Cardiac muscle cell (in vitro differentiated cells and primary cell): ENCODE measurements at places on chromosomes 16 and 17. TPM values are rescaled to one million over a fixed set of nuclear protein-coding genes. Genes with fewer than 3 reads are reported as not detected.

DNA sequence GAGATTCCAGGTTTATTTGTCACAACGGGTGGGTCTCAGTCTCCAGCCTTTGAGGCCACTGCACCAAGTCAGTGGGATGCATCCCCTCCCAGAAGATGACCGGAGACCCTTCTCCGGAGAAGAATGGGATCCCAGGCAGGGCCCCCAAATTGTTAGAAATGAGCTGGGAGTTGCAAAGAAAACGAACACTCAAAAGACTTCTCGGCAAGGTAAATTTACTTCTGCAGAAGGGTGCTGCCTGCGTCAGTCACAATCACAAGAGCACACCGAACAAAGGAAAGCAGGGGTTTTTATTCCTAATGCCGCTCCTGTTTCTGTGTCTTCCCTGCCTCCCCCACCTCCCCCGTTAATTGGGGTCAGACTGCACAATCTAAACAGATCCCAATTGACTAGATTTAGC is 61.4 kb downstream of the ATF7IP2 start:
- DNase-seq: no peak

DNA sequence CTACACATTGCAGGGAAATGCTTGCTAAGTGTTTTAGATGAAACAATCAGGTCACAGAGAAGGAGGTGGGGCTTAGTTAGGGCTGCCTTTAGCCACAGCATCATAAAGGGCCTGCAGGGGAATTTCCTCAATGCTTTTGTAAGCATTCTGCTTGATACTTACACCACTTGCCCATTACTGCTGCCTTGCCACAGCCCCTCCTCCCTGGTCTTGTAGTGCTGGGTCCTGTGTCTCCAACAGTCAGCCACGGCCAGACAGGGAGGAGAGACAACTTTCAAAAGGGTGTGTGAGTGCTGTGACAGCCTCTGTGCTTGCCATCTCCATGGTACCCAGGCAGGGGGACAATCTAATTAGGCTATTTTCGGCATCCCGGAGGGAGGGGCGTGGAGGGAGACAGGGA is 111.2 kb downstream of the SHISA9 start:
- peak; percentile 54 for DNase-seq

DNA sequence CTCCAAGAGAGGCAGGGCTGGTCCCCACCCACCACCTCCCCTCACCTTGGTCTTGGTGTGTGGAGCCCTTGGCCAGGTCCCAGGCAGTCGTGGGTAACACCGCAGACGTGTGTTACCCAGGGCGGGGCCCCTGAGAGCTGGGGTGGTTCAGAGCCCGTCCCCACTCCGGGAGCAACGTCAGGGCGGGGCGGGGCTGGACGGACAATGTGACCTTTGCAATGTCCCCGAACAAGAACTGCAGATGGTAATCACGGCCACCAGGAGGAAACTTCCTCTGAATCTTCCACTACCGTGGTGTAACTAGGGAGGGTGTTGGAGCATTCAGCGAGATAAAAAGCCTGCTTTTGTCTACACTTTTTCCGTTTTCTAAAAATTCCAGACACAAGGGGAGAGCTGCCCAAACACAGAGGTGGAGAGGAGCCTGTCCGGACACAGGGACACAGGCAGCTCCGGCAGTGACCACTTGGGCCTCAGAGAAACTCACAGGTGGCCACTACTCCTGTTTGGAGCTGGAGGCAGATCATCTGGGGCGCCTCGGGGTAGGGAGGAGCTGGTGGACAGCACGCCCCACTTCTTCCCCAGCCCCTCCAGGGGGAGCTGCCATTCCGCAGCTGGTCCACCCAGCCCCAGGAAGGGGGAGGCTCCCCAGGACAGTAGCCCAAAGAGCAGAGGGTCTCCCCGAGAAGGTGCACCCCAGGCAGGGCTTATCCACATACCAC is 14.2 kb upstream of the SLC38A10 start:
- peak; percentile 60 for DNase-seq

DNA sequence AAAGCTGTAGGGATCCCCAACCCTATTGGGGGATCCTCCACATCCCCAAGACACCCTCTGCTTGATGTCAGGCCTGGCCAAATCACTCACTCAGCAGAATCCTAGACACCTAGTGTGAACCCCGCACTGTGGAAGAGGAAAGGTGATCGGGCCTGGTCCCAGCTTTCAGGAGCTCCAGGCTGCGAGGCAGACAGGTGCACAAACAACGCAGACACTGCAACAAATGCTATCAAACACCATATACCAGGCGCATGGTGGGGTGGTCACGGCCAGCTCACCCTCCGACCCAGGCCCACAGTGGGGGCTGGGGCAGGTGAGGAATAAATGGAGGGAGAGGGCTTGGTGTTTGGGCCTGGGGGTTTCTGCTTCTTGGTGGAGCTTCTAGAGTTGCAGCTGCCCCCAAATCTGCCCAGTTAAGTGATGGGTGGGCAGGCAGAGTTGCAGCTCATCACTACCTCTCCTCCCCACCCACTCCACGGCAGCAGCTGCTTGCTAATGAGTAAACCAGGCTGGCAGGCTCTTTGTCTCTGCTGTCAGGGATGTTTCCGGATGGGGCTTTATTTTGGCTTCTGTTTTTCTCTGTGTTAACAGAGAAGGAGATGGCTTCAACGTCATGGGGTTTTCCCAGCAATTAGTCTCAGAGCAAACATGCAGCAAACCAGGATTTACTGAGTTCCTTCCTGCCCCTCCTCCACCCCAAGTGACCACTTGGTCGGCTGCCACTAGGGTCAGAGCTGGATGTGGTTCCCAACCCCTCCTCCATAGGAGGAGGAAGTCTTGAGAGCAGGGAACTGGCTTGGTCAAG is 46.6 kb downstream of the PECAM1 start:
- DNase-seq: no peak

GRCh38 chr16:48790151-48790550 is 180.2 kb upstream of the N4BP1 start:
- DNase-seq: no peak

DNA sequence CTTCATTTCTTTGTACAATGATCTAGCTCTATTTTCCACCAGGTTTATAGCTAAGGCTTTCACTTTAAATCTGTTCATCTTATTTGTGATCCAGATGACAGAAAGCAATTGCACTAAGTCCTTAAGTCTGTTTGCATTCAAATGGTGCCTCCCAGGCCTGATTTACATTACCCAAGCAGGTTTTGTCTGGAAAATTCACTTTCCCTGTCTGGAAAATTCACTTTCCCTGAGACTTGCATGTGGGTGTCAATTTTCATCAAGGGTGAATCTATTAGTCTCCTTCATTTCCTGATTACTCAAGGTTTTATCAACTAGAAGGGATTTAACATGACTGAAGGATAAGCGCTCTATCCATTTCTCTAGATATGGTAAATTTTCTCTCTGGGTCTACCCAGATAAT is 1480.2 kb upstream of the GOT2 start:
- DNase-seq: no peak

Gene ANKRD13B
- total RNA-seq: 7.5 and 12.7 TPM in 2 replicates

- DNase-seq: no peak
These were observed 7.5 kb downstream of the POLR2C start for GRCh38 chr16:57469917-57470470.

Gene KRTAP4-9
- not detected in 2 replicates for total RNA-seq

- no peak for DNase-seq
These were observed 7.3 kb downstream of the TRIM65 start for GRCh38 chr17:75889454-75889853.

DNA sequence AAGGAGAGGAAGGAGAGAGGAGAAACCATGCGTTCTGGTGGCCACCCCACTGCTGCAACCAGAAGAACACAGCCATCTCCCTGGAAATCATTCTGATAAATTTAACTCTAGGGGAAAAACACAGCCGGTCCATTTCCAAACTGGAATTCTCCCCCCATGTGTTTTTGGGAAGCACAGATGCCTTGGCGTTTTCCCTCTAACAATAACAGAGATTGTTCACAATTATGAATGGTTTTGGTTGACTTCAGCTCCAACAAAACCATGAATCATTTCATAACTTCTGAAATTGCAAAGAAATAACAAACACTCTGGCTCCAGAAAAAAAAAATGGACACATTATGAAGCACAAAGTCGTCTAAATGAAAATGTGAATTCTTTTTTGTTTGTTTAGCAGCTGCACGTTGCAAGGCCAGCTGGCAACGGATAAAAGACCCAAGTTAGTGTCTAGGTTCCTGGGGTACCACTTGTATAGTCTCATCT is 46.2 kb downstream of the GNAO1 start:
- no peak for DNase-seq

GRCh38 chr17:16255481-16255921 is 38.5 kb downstream of the PIGL start:
- peak; percentile 66 for DNase-seq

DNA sequence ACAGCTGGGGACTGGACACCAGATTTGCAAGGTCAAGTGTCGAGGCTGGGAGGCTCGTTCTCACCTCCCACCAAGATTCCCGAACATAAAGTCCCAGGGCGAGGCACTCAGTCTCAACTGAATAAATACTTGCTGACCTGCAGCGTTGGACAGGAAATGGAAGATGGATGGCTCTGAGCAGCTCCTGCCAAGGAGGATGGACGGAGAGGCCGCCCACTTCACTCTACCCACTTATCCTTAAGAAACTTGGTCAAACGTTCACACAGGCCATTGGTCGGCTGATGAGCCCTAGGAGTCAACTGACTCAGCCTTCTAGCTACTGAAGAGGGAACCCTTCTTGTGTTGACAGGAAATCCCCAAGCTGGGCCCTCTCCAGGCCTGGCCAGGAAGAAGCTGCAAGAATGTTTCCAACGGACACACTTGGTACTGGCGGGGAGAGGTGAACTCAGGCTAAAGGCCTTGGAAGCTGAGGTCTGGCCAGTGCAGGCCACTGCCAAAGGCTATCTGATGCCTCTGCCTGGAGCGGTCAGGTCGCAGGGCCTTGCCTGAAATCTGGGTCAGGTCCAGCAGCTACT is 50.0 kb downstream of the VAC14 start:
- DNase-seq: peak; percentile 98

Gene PRSS53
- 2.7 and 5.8 TPM in 2 replicates for total RNA-seq

- no peak for DNase-seq
These were observed 161.4 kb downstream of the GRIN2A start for GRCh38 chr16:10020866-10021265.

DNA sequence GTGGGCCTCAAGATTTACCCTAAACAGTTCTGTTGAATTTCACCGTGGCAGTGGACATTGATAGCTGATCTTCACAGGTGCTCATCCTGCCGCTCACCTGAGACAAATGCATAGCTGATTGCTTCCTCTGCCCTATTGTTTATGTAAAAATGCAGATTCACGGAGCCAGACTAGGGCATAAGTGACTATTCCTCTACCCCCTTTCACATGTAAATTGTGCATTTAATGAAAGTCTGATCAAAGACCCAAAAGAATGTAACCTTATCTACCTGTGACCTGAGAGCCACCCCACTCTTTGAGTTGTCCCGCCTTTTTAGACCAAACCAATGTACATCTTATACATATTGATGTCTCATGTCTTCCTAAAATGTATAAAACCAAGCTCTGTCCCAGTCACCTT is 312.4 kb upstream of the CDH5 start:
- DNase-seq: no peak
